Stimulated activated CD4-positive, alpha-beta T cell treated with anti-CD3 and anti-CD28 coated beads, TNF-alpha, amount 100 ng/mL, for 24 hours (primary cell): ENCODE measurements at places on chromosomes 3 and 15.
A peak's percentile ranks its signal among the peaks of the same experiment; 100 is the strongest.

GRCh38 chr3:178257491-178257890 lies 278.7 kb upstream of the KCNMB2 start:
- DNase-seq = no peak

DNA sequence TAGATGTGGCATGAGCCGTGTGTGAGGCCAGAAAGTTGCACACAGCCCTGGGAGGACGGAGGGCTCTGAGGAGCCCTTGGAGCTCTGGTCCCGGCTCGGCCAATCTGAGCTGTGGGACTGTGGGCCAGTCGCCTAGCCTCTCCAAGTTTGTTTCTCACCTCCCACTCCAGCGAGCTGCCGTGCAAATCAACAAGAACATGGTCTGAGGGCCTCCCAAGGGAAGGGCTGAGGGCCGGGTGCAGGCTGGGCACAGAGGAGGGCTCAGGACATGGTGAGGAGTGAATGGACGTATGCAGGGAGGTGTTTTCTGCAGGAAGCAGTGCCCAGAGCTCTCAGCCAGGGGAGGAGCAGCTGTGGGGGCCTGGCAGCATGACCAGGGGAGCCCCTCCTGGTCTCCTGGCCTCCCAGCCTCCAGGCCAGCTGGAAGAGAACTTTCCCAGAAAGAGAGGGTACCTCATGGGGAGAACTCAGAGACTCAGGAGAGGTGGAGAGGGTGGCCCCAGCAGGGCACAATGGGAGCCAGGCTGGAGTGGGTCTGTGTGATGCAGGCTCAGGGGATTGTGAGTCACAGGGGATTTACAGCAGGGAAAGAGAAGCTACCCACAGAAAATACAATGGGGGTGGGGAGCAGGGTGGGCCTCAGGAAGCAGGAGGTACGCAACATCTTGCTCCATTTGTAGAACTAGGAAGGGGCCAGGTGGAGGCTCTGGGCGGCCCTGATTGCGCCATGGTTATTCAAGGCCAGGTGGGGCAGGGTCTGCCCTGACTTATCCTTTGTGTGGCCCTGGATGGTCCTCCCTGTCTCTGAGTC lies 24.8 kb downstream of the PSTPIP1 start:
- DNase-seq = no peak

- DNase-seq = no peak
These were observed 33.3 kb downstream of the TSPAN3 start for GRCh38 chr15:77037388-77038209.

- no peak for DNase-seq
These were observed 63.2 kb downstream of the MAGEF1 start for GRCh38 chr3:184648636-184649035.

DNA sequence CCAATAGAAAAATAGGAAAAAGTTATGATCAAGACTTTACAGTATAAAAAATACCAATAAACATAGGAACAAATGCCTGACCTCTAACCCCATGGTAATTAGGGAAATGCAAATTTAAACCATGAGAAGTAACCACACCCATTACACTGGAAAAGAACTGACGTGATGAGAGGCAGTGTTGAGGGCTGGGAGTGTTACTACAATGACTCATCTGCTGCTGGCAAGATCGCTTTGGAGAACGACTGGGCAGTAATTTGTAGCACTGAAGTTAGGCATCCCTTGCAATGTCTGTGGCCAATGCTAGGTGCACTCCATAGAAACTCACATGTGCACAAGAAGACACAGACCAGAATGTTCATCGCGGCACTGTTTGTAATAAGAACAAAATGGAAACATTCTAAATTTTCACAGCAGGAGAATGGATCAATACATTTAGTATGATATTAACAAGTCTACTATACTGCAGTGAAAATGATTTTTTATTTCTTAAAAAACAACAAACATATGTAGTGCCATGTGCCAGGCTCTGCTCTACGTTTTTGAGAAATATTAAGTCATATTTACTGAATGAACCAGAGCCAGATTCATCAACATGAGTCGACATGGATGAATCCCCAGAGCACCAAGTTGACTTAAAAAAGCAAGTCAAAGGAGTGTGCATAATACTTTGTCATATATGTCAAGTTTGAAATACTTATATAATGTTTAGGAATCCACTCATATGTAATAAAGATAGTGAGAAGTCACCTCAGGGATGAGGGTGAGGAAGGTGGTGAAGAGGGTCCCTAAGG lies 37.6 kb upstream of the EPHB3 start:
- no peak for DNase-seq

DNA sequence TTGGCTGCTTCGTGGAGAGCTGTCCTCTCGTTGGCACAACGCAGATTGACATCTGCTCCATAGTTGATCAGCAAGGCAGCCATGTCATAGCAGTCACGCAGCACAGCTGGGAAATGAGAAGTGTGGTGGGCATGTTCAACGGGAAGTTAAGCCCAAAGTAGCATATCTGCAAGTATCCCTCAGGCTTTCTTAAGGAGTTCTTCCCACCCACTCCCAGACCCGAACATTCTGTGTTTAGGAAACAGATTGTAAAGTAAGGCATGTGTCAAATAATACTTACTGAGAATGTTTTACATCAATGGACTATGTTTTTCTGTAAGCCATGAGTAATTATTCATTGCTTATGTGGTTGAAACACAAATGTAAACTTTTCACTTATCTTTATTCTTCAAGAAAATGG lies 9.2 kb downstream of the ASB14 start:
- DNase-seq = no peak

GRCh38 chr3:193940526-193940925 lies 195.4 kb upstream of the HES1 start:
- DNase-seq = no peak

- DNase-seq = no peak
These were observed 62.9 kb upstream of the AGBL1 start for GRCh38 chr15:86016750-86017149.

DNA sequence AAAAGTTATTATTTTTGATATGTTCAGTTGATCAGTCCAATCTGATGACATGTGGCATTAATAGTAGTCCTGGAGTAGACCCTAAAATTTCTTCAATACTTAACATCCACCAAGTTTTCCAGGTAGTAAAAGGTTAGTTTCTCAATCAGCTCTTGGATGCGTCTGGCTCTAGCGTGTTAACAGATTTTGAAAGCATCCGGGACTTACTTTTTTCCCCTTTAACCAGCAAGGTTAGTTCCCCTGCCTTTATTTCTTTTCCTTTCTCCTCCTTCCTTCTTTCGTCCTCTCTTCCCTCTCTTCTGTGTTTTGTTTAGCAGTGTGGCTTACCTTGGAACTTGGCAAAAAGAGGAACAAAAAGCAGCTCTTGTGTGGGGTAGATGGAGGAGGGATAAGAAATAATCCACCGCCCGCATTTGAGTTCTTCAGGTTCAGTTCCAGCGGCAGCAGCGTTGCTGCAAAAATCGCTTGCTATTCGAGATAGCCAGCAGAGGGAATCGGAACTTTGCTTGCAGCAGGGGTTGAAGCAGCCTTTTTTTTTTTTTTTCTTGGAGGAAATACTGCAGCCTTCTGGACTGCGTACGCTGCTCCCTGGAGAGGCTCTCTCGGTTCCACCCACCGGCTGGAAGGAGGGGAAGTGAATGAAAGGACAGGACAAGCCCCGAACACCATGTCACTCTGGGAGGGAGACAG lies at the start of gene RBMS3:
RBMS3 (plus strand) TSS at position 668 of the 690 bp plus-strand sequence.
- DNase-seq = peak; percentile 18

- no peak for DNase-seq
These were observed 6.1 kb upstream of the MESP2 start for GRCh38 chr15:89770041-89770440.

GRCh38 chr3:134904776-134905646 lies 110.0 kb downstream of the EPHB1 start:
- no peak for DNase-seq

DNA sequence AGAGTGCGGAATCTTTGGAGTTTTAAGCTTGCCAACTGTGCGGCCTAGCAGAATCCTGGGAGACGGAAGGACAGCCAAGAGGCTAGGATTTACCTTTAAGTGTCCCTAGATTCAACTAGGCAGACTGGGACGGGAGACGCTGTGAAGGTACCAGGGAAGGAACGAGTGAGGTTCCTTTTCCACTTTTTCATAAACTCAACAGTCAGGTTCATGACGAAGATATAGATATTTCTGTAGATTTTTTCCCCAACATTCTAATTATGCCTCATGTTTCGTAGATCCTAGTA lies 564 bp upstream of the GABPB1 start:
- no peak for DNase-seq

DNA sequence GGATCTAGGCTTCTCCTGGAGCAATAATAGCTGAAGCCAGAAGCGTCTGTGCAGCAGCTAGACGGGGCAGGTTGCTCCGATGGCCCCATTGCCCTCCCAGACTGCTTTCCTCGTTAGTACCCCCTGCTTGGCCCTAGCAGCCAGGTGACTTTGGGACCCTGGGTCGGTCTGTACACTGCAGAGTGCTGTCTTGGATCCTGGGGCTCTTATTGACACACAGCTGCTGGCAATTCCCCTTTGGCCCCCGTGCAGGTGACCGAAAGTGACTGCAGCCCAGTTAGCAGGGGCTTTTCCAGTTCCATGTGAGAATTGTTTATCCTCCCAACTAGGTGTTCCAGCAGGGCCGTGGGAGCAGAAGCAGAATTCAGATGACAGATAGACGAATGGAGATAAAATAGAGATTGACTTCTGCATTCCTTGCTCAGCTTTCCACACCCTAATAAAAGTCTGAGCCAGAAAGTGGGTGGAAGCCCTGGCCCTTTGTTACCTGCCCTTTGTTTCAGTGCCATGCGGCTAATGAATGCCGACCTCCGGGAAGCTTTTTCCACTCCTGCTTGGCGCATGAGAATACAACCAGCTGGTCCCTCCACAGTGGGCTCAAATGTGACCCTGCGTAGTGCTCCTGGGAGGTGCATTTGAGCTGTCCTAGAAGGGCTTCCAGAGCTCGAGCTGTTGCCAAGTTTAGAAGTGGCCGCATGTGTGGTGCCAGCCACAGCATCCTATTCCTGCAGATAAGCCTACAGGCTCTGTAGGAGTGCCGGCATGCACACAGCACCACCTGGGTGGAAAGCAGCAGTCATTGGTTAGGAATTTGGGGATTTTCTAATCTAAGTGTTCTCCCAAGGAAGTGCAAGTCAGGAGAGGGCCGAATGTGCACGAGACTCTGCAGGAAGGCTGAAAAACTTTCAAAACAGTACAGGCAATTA lies 94.4 kb downstream of the SLCO3A1 start:
- no peak for DNase-seq

- no peak for DNase-seq
These were observed 134.3 kb upstream of the ABHD17C start for GRCh38 chr15:80560601-80561400.

GRCh38 chr3:86990012-86990733 lies 776 bp downstream of the VGLL3 start:
- DNase-seq = no peak

GRCh38 chr3:69649120-69650065 lies 89.9 kb upstream of the MITF start:
- no peak for DNase-seq

DNA sequence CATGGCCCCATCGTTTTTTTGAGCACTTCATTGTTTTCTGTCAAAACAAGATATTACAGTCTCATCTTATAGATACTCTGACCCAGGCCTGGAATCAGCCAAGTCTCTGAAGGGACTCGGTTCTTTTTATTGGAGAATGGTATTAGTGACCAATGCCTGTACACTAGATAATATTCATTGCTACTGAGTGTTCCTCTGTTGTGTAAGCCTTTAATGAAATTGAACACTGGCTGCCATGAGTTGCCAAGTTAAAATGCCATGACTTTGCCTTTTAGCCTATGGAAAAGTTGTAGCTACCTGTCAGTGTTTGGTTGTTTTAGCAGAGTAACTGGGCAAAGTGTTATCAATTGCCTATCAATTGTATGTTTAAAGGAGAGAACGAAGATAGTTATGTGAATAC lies 134.0 kb downstream of the AKAP13 start:
- no peak for DNase-seq

- no peak for DNase-seq
These were observed 36.3 kb upstream of the DCLK3 start for GRCh38 chr3:36800533-36801116.

- no peak for DNase-seq
These were observed 60.6 kb downstream of the ALCAM start for GRCh38 chr3:105427332-105427731.

GRCh38 chr15:80953953-80954778 lies 35.5 kb downstream of the MESD start:
- no peak for DNase-seq

DNA sequence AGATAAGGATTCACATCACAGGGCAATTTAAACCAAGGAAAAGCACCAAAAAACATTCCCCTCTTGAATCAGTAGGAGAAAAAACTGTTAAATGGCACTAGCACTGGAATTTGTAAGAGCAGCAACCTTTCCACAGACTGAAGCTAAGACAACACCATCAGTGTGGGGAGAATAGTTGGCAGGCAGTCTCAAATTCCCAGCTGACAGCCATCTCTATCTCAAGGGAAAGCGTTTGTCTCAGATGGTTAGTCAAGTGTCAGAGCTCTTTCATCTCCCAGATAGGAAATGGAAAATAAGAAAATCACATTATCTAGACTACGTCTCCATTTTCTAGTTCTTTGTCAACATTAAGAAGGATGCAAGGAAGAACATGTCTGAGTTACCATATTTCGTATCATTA lies 228.7 kb downstream of the WDR72 start:
- no peak for DNase-seq

- no peak for DNase-seq
These were observed 108.5 kb downstream of the SAMMSON start for GRCh38 chr3:70108072-70108471.
